ENCODE measurements at places on chromosomes 5 and 9.
A peak's percentile ranks its signal among the peaks of the same experiment; 100 is the strongest.

DNA sequence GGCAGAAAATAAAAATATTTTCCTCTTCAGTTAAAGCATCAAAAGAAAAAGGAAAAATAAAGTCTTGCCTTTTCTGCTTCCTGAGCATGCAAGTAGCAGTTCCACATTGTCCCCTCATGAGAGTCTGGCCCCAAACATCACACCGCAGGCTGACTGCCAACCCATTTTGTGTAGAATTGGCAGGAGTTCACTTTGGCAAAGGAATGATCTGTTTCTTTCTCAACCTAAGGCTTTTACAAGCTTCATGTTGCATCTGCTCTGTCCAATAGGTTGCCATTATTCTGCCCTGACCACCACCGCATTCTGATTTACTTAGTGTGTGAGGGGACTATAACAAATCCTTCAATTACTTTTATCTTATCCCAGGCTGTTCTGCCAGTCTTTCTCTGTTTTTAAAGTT is 249.5 kb downstream of the ISL1 start:
- peak; percentile 75 for DNase-seq

DNA sequence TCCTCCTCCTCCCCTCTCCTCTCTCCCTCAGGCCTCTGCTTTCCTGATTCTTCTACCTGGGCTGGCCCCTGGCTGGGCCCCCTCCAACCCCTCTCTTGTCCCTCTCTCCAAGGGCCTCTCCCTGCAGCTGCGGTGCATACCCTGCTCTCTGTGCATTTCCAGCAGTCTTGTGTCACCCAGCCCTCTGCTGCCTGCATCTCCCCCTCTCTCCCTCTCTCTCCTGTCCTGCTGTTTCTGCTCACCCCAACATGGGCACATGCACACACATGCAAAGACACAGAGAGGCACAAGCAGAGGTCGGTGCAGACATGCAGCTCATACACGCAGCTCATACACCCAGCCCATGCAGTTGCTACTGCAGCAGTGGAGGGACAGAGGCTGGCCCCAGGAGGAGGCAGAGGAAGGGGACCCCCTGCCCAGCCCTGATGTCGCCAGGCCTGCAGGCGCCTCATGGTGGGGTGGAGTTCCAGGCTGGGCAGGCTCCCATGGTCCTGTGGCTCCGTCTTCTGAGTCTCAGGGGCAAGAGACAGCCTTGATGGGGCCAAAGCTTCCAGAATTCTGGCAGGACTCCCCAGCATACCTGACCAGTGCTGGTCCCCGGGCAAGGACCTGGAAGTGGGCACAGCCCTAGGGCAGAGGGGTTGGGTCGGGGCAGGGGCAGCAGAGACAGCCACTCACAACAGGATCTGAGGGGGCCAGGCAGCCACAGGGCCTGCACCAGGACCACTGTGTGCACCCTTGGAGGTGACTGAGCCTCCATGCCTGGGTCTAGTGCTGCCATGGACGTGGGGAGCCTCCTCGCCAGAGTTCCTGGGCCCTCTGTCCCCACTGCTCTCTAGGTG is 216.9 kb downstream of the C9orf50 start:
- peak; percentile 35 for DNase-seq

- DNase-seq, result peak; percentile 8
Observed at GRCh38 chr9:134295746-134296250, 30.5 kb upstream of the RXRA start.

DNA sequence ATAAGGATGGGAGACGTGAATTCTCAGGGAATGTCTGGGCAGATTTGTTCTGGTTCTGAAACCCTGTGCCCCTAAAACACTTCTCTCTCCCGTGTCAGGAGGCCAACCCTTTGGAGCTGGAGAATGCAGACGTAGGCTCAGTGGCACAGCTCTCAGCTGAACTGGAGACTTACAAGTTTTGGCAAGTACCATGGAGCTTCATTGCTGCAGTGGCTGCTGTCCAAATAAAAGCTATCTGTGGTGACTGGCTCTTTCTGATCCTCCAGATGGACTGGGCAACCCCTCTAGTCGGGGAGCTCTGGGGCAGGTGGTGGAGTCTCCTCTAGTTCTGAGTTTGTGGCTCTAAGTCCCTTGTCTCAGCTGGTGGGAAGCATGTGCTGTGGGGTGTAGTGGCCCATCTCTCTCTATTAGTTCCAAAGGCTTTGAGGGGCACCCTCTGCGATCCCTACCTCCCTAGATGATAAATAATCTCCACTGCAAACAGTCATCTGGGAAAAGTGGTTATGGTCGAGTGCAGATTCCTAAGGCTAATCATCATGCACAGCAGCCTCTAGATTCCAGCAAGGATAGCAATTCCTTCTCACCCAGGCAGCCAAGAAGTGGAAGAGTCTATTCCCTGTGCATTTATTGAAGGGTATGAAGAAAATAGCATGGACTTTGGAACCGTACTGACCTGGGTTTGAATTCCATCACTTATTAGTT is 204.2 kb upstream of the KLF4 start:
- DNase-seq, result peak; percentile 42

DNA sequence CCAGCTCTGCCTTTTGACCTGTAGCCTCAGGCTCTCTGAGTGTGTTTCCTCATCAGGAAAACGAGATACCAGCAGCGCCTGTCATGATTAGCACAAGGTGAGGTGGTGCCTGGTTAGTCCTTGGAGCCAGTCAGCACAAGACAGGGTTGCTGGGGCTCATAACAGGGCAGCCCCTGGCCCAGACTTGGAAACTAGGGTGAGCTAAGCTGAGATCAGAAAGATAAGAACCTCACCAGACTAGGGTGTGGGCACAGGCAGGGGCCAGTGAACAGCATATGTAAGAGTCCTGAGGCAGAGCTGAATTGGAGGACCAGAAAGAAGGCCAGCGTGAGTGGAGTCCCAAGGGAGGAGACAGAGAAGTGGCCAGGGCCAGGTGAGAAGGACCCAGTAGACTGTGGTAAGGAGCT is 42.7 kb upstream of the FUBP3 start:
- no peak for DNase-seq

DNA sequence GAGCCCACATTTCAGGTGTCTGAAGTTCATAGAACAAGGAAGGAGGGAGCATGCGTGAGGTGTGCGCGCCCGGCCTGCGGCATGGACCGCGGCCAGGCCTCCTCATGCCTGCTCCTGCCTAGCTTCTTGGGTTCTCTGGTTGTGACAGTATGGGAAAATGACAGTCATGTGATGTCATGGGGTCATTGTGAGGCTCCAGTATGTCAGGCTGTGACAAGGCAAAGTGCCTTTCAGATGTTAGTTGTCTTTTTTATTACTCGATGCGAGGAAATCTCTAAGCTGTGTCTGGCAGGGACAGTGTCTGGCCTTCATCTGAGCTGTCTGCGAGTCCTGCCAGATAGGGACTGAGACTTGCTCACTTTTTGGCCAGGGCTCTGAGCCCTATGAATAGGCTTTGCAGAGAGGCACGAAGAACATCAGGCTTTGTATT is 13.3 kb downstream of the UCK1 start:
- DNase-seq, result no peak

DNA sequence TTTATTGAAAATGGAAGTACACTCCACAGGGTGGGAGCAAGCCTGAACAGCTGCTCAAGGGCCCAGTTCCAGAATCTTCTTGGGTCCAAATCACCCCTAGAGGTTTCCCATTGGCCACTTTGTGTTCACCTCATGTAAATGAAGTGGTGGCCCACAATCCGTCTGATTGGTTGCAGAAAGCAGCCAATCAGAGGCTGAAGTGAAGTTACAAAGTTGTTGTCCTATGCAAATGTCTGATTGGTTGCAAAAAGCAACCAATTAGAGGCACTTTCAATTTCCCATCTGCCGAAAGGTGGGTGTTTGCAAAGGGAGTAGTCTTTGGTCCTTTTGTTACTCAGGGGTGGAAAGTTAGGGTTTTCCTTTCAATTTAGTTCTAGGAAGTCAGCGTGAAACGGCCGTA is 8.8 kb downstream of the TMEM171 start:
- no peak for DNase-seq

GRCh38 chr9:133154097-133154989 is 9.4 kb downstream of the GBGT1 start:
- DNase-seq, result no peak

DNA sequence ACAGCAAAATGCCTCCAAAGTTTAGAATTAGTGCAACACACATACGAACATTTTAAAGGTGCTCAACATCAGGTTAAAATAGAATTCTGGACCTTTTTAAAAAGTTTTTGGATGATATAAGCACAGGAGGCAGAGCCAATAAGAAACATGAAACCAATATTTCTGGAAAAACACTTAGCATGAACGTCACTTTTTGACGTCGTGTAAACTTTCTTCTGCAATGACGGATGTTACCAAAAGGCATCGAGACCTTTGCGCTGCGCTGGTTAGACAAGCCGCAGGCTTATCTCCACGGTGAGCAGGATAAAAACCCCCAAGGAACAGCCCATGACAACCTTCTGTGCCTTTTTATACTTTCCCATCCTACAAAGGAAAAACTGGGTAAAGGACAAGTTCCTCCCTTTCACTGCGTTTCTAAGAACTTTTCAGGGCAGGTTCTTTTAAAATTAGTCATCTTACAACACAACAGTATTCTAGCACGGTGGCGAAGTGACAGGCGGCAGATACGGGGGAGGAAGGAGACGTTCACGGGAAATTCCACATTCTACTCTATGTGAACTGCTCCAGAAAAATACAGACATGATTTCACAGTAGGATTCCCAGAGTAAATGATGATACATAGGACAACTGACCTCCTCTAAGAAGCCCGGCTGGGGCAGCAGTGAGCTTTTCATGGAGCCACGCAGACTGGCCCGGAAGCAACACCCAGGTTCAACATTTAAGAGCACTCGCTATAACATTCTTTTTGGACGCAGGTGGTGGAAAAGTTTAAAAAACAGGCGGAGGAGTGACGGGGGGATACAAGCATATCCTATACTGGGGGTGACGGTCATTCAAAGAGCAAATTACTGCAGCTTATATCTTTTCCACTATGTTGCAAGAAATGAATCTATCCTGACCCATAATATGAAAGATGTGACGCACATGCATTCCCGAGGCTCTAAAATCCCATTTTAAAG is 52.4 kb downstream of the USP20 start:
- DNase-seq, result no peak

DNA sequence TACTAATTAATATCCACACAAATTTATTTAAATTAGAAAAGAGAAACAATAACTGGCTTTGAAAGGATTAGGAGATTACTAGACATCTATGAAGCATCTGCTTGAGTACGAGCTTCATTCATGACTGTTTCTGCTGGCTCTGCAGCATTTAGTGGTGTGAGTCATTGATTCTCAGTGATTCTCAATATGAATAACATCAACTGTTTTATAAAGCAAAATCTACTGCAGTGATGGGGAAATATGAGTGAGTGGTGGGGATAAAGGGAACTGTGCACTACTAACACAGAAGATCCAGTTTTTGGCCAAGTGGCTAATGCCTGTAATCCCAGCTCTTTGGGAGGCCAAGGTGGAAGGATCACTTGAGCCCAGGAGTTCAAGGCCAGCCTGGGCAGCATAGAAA is 8.4 kb downstream of the FNBP1 start:
- DNase-seq, result no peak

DNA sequence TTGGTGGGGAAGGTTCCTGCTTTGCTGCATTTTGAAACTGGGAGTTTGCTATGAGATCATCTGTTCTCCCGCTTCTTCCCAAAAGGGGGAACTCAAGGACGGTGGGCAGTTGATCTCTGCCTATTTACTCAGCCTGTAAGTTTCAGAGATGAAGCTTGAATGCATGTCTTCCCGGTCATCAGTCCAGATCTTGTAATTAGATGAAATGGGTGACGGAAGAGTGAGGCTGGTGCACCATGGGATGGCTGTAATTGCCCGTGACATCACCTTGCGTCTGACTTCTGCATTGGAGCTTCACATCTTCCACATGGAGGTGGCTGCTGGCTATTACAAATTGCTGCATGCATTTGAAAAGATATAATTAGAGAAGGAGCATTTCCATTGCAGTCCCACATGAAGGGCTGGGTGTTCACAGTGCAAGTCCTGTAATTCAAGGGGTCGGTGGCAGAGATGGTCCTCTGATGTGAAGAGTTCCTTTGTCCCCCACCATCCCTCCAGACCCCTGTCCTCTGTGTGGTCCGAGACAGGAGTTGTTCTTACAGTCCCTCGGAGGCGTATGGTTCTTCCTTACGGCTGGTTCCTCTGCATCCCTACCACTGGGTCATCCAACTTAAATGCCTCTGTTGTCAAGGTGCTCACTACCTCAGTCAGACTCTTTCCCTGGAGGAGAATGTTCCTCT is 72.9 kb downstream of the ZNF618 start:
- no peak for DNase-seq

DNA sequence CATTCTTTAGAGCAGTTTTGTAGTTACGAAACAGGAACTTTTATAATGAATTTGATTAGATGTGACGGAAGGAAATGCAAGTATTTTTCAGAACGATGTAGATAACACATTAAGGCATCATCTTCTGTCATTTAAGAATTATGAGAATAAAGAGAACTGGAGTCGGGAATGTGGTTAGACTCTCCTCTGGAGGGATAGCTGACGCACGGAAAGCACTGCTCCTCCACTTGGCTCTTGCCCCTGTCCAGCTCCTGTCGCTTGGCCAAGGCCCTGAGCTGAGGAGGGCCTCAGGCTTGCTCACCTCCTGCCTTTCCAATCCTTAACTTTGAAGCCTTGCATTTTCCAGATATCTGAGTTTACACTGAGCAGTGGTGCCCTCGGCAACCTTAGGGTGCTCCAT is 60.5 kb downstream of the MAP1B start:
- peak; percentile 57 for DNase-seq

GRCh38 chr5:2840372-2840915 is 89.0 kb upstream of the IRX2 start:
- DNase-seq, result no peak

DNA sequence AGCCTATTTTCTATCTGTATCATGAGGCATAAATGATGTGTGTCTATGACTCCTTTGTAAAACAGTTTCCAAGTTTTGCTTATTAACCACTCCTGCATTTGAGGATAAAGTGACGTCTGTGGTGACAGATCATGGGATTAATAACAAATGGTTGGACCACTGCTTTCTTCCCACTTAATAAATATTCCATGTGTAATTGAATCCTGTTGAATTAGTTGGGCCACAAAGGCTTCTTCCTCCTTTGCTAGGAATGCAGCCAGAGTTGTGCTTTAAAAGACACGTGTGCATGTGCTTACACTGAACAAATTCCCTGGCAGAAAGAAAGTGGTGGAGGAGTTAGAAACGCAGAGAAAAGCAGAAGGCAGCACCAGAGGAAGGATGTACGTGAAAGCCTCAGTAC is 150.2 kb downstream of the ACTBL2 start:
- DNase-seq, result peak; percentile 45

- peak; percentile 72 for DNase-seq
Observed at GRCh38 chr5:124655251-124655917, 91.1 kb downstream of the ZNF608 start.

- DNase-seq, result no peak
Observed at GRCh38 chr9:22911632-22912031, 465.0 kb downstream of the DMRTA1 start.

GRCh38 chr9:105441616-105442160 is 6.1 kb upstream of the FSD1L start:
- DNase-seq, result no peak

- no peak for DNase-seq
Observed at GRCh38 chr9:69319324-69320025, 5.5 kb upstream of the ENTREP1 start.

Measured in left hindlimb (tissue), 1 donor.